ENCODE measurements at places on chromosomes 4 and X.
A peak's percentile ranks its signal among the peaks of the same experiment; 100 is the strongest.

GRCh38 chrX:97060020-97060419, 176.3 kb downstream of the RPA4 start:
- DNase-seq: no peak

DNA sequence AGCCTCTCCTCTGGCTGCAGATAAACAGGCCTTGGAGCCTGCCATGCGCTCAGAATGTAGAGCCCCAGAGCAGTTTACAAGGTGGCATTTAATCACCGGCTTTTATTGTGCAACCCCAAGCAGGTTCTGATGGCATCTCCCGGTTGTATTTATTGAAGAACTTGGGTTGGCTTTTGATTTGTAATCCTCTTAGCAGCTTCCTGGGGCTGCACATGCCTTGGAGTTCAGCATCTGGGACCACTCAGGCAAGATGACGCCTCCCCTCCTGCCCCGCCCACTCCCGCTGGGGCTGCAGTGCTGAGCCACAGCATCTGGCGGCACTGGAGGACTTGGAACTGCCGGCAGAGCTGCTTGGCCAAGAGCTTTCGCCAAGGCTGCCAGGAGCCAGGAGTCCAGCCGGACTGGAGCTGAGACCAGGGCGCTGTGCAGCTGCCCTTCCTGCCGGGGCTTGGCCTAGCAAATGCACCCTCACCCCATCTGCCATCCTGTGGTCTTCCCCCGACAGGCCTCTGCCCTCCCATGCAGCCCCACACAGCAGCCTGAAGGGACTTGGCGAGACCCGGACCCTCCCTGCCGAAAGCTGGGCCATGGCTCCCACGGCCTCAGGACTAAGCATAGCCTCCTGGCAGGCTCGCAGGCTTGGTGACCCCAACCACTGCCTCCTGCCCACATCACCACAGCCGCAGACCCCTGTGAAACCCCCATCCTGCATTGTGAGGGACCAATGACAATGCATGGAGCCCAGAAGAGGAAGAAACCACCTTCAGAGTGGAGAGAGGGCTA, 5.4 kb downstream of the HTRA3 start:
- DNase-seq: peak; percentile 24

- no peak for DNase-seq
Observed at GRCh38 chr4:21380861-21381260, 567.7 kb downstream of the KCNIP4 start.

- DNase-seq: no peak
Observed at GRCh38 chr4:150173982-150174398, 95.7 kb downstream of the DCLK2 start.

DNA sequence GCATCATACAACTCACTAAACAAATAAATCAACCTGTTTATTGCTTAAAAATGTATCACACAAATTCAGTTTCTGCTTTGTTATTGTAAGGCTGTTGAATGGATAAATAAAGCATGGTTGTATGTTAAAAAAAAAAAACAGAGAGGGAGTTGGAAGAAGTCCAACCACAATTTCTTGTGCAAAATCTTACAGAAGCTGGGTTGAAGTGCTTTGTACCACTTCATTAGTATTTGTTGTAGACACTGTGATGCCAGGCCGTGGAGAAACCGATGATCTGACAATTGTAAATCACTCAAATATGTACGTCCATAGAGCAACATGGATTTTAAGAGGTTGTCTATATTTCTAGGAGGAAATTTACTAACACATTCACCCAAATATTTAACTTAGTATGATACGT, 132.6 kb upstream of the MXRA5 start:
- no peak for DNase-seq

- no peak for DNase-seq
Observed at GRCh38 chr4:161642708-161643107, 521.1 kb downstream of the FSTL5 start.

- DNase-seq: no peak
Observed at GRCh38 chrX:128928636-128929035, 594.7 kb downstream of the SMARCA1 start.

DNA sequence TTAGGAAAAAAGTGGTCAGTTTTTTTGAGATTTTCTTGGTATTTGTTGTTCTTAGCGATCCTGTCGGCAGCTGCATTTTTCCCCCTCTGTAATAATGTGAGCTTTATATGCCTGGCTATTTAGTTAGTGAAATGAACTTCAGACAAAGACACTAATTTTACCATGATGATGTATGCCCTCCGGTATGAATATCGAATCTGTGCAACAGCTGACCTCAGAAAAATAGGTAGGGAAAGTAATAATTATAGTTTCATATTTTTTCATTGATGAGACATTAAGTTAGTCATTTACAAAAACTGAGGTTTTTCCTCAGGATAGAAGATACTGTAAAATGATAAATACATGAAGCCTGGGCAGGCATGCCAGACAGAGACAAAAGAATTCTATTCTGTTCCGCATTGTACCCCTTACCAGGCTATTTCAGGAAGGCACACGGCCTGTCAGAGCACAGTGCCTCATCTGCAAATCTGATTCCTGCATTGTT, 155.8 kb downstream of the SHROOM3 start:
- no peak for DNase-seq

GRCh38 chrX:32530802-32531403, 680.4 kb downstream of the DMD start:
- peak; percentile 14 for DNase-seq

- no peak for DNase-seq
Observed at GRCh38 chr4:142274137-142274536, 572.0 kb downstream of the INPP4B start.

- no peak for DNase-seq
Observed at GRCh38 chr4:125749354-125749753, 434.6 kb downstream of the FAT4 start.

GRCh38 chr4:53228036-53228435, 137.8 kb downstream of the SCFD2 start:
- DNase-seq: no peak

GRCh38 chr4:186757696-186758355, 34.2 kb upstream of the FAT1 start:
- no peak for DNase-seq

- DNase-seq: no peak
Observed at GRCh38 chr4:79209081-79209480, 116.8 kb downstream of the NAA11 start.

DNA sequence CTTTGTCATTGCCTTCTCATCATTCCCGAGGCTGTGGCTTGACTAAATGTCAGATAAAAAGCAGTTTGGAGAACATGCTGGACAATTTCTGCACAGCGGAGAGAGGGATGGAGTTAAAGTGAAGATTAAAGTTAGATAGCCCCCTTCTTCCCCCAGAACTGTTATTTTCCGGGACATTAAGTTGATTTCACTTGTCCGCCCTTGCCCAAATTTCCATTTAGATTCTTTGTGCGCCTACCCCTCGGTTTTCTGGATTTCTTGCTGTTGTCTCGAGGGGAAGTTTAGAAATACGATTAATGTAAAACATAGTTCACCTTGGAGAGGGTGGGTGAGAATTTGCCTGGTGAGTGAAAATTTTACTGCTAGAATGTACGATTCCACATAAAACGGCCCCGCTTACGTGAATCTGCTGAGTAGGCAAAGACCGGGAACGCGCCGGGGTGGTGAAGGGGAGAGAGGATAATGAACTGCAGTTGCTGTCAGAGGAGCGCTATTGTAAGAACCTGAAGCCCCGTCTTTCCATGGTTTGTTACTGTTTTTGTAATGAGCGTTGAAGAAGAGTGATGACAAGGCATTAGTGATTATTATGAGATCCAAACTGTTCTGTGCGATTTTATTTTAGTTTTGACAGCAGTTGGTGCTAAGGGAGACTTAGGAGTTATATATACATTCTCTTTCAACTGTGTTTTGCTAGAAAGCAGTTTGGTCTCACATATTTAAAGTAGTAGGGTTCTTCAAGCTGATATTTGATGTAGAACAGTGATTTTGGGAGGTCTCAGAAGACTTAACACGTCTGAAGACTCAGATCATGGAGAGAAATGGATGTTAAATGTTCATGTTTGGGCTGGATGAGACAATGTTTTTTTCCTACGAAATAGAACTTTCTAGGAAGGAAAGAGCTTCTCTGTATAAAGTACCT, 73.0 kb downstream of the AFF1 start:
- no peak for DNase-seq

- DNase-seq: no peak
Observed at GRCh38 chrX:78165425-78165824, 26.0 kb upstream of the TAF9B start.

DNA sequence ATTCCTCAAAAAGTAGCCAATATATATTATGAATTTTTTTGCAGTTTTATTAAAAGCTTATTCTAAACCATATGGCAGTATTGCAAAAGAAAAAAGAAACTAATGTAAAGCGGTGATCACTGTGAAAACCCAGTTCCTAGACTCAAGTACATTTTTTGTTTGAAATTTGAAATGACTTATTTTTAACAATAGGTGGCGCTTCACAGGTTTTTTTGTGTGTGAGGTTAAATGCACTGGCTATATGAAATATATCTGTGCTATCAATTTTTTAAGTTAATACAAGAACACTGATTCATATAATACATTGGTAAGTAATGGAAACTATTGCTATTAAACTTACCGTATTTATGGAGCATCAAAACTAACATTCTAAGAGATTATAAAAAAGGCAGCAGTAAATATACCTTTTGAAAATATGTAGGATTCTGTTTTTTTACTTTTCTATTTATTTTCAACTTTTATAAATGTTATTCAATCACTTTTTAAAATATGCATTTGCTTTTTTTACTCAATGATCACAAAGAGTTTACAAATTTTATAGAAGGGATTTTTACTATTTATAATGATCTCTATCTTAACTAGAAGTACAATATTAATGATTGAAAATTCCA, 5.6 kb upstream of the SPRY1 start:
- peak; percentile 1 for DNase-seq

DNA sequence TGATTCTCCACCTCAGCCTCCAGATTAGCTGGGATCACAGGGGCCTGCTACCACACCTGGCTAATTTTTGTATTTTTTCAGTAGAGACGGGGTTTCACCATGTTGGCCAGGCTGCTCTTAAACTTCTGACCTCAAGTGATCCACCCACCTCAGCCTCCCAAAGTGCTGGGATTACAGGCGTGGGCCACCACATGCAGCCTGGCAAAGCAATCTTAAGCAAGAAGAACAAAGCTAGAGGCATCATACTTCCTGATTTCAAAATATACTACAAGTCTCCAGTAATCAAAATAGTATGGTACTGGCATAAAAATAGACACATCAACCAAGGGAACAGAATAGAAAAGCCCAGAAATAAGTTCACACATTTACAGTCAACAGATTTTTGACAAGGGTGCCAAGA, 12.8 kb upstream of the F8A1 start:
- DNase-seq: no peak

- no peak for DNase-seq
Observed at GRCh38 chr4:166498546-166498945, 625.5 kb downstream of the TLL1 start.

DNA sequence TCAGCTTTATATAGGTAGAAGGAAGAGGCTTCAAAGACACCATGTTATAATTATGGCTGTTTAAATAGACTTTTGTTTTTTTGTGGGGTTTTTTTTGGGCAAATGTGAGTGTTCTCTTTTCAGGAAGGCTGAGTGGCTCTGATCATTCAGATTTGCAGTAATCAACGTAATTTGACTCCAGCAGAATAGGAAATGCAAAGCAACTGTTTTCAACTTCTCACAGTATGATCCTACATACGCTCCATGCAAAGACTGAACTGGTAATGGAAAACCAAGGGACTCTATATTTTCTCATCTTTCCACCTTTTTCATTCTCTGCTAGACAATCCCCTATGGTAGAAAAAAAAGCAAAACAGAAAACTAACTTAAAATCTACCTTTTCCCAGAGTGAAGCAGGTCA, 10.8 kb downstream of the ADH1B start:
- DNase-seq: no peak

DNA sequence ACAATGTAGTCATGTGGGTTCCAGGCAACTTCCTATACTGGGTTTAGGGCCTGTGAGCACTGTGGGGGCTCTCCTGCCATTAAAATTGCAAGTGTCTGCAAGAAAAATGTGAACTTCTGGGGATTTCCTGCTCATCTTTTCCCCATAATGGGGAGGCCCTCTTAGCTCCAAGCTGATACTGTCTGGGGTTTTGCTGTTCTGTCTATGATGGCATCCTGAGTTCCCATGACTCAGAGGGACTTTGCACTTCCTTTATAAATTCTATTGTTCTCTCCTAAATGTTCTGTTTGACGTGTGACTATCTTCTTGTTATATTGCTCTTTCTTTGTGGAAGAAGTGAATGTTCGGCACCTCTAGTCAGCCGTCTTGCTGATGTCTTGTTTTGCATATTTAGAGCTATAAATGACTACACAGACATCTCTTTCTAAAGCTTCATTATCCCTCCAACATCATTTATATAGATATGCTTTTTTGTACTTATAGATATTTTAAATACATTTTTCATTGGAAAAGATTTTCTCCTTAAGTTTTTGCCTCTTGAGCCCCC, 465.8 kb downstream of the NAF1 start:
- DNase-seq: no peak

DNA sequence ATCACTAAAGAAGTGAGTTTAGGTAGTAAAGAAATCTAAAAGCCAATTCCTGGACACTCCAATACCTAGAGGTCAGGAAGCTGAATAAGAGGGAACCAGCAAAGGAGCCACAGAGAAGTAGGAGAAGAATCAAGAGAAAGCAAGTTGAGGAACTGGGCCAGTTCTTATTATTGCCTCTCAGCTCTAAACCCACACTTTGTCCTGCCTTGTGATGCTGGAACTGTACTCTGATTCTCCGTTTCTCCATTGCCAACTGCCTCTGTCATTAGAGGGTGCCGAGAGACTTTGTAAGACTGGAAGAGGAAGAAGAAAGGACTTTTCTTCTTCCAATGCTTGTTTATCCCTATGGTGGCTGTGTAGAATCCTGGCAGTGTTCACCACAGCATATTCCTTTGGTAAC, 38.6 kb downstream of the NSUN7 start:
- no peak for DNase-seq

- no peak for DNase-seq
Observed at GRCh38 chr4:1945124-1945895, 63.5 kb downstream of the NELFA start.

GRCh38 chr4:37763831-37764230, 62.7 kb upstream of the PGM2 start:
- DNase-seq: no peak

- peak; percentile 97 for DNase-seq
Observed at GRCh38 chrX:131830400-131831184, 192.5 kb upstream of the STK26 start.

GRCh38 chr4:132344924-132345828, 803.9 kb upstream of the PCDH10 start:
- peak; percentile 90 for DNase-seq

GRCh38 chrX:38089173-38089982, 83.0 kb downstream of the SYTL5 start:
- DNase-seq: no peak

DNA sequence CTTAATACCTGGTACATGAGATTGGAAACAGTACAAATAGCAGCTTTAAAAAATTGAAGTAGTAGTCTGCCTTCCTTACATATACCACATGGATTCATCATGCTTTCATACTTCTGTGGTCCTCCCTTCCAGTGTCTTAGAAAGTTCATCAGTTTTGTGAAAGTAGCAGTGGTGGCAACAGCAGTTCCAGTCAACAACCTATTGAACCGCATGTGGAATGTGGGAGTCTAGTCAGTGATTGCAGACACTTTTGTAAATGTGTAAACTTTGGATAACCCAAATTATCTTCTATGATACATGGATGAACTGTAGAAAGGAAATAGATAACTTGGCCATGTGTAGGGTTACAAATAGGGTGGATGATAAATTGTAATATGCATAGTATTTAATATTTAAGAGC, 34.1 kb downstream of the FNIP2 start:
- no peak for DNase-seq

GRCh38 chrX:119008110-119008744, 33.8 kb downstream of the LONRF3 start:
- peak; percentile 3 for DNase-seq
